ENCODE measurements at places on chromosomes 6 and 20. TPM values are rescaled to one million over a fixed set of nuclear protein-coding genes. Genes with fewer than 3 reads are reported as not detected.

- no peak for DNase-seq
These were observed at the start of gene IPCEF1 for GRCh38 chr6:154356690-154357089. TSS of gene IPCEF1 (minus strand) at chr6:154356803. CDS start at chr6:154265947, 90,856 bp downstream.

DNA sequence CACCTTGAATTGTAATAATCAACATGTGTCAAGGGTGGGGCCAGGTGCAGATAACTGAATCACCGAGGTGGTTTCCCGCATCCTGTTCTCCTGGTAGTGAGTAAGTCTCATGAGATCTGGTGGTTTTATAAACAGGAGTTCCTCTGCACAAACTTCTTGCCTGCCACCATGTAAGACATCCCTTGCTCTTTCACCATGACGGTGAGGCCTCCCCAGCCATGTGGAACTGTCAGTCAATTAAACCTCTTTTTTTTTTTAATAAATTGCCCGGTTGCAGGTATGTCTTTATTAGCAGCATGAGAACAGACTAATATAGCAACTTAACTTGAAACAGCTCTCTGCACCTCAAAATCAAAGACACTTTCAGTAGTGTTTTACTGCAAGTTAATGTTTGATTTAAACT, 121.6 kb downstream of the OGFRL1 start:
- DNase-seq = no peak

DNA sequence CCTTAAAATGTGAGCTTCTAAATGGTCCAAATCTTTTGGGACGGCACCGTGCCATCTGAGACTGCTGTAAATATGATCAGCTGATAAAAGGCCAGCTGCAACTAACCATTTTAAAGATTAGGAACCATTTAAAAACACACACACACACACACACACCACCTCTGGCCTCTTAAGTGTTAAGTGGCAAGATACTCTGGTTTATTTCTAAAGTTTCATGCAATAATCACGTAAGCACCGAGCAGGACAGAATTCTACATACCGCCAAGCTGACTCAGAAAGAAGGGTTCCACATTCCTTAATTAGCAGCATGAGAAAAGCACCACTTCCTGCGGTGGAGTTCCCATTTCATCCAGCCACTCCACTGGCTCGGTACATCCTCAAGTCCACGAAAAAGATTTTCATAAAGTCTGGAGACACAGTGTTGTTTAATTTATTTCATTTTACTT, 17.8 kb upstream of the ZNF217 start:
- no peak for DNase-seq

- no peak for DNase-seq
These were observed 114.5 kb downstream of the SLC22A3 start for GRCh38 chr6:160462551-160463109.

DNA sequence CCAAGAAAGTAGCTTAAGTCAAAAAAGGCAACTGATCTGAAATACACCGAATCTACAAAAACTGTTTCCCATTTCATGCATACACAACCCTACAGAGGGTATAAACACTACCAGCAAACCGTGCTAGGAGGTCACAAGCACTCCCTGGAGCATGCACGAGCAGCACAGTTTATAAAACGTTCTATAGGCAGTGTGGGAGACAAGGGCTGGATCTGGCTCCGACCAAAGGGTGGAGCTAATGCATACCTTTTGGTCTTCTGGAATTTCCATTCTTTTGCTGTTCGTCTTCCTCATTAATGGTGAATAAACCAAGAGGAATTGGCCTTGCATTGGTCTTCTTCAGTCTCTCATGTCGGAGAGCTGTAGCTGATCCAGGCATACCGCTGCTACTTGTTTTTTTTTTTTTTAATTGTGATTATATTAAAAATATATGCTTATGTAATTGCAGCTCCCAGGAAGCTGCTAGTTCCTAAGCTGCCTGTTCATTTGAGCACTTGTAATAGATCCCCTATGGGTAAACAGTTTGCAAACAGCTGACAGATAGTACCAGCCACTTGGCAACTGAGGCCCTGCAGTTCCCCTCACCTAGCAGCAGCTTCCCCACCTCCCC, 24.5 kb downstream of the MAP7 start:
- DNase-seq = no peak

DNA sequence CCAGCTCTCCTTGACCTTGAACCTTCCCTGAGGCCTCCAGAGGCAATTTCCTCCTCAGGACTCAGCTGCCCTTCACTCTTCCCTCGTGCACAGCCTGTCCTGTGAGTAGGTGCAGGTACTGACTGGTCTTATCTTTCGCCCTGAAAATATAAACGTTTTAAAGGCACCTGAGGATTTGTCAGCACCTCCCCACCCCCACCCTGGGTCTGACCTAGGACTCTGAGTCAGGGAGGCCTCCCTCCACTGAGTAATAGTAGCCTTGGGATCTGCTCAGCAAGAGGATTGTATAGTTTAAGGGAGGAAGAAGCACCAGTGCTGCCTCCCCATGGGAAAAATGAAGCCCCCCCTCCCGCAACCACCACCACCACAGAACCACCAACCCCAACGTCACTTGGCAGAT, 54.6 kb downstream of the PPARD start:
- no peak for DNase-seq

DNA sequence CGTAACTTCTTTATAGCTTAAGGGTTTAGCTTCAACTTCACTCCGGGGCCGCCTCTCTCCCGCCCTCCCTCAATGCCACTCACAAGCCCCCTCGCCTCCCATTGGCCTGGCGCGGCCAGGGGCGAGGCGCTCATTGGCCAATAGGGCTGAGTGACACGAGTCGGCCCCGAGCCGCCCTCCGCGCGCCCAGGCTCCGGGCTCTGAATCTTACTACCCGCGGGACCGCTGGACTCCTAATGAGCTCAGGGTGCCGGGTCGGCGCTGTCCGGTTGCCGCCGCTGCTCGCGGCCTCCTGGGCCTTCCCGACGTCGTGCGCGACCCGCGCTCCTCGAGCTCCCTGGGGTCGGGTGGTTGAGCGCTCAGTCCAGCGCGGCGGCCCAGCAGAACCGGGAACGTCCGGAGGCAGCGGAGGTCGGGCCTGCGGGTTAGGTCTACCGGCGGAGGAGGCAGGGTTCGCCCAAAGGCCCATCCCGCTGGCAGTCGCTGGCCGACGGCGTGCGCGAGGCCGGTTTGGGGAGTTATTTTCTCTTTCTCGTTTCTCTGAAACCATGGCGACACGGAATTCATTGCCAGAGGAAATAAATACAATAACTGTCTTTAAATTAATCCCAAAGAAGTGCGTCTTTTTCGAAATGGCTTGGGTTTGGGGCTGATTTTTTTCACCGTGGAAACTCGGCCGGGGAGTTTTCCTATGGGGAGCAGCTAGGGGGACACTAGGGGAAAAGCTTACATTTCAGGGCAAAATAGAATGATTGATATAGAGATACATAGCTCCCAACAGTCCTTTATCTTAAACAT, at the start of gene SIM1:
Gene SIM1, minus strand, starts transcription at position 19 of the 798 bp plus-strand sequence. CDS start 1,453 bp downstream, outside the sequence.
- DNase-seq = peak; percentile 43

DNA sequence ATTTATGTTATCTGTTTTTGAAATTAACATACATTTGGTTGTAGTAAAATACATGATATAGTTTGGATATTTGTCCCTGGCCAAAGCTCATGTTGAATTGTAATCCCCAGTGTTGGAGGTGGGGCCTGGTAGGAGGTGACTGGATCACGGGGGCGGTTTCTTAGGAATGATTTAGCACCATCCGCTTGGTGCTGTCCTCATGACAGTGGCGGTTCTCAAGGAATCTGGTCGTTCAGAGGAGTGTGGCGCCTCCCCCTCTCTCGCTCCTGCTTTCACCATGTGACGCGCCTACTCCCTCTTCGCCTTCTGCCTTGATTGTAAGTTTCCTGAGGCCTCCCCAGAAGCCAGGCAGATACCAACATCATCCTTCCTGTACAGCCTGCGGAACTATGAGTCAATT, 29.0 kb downstream of the CTCFL start:
- no peak for DNase-seq

DNA sequence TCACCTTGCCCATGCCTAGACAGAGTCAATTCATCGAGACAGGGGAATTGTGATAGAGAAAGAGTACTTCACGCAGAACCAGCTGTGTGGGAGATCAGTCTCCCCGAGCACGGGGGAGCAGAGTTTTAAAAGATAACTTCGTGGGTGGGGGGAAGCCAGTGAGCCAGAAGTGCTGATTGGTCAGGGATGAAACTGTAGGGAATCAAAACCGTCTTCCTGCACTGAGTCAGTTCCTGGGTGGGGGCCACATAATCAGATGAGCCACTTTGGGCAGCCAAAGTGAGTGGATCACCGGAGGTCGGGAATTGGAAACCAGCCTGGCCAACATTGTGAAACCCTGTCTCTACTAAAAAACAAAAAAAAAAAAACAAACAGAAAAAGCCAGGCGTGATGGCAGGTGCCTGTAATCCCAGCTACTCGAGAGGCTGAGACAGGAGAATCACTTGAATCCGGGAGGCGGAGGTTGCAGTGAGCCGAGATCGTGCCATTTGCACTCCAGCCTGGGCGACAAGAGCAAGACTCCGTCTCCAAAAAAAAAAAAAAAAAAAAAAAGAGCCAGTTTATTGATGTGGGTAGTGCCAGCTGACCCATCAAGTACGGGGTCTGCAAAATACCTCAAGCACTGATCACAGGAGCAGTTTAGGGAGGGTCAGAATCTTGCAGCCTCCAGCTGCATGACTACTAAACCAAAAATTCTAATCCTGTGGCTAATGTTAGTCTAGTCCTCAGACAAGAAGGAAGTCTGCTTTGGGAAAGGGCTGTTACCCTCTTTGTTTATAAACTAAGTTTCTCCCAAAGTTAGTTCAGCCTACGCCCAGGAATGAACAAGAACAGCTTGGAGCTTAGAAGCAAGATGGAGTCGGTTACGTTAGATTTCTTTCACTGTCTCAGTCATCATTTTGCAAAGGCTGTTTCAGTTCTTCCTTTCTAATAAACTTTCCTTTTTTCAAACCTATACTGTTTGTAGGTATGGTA, 3.9 kb upstream of the TRIM39 start:
- no peak for DNase-seq

- DNase-seq = no peak
These were observed 1.2 kb upstream of the TMEM181 start for GRCh38 chr6:158558415-158559306.

- DNase-seq = no peak
These were observed 251.6 kb downstream of the KCNQ5 start for GRCh38 chr6:72873433-72873832.

GRCh38 chr6:129476810-129477209, 233.2 kb downstream of the ARHGAP18 start:
- no peak for DNase-seq

DNA sequence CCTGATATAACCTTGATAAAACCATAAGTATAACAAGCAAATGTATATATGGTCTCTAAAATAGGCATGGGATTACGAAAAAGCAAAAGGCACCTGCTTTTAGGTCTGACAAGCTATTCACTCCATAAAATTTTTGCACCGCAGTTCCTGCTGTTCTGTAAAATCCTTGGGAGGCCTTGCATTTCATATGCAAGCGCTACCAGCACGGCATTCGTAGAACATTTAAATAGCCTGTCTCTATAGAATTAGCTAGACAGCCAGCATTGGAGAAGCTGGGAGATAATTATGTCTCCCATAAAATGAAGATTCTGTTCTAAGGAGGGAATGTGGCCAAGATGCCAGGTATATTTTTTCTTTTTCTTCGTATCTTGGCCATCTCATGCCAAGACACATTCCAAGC, 64.5 kb upstream of the ATXN1 start:
- DNase-seq = no peak

DNA sequence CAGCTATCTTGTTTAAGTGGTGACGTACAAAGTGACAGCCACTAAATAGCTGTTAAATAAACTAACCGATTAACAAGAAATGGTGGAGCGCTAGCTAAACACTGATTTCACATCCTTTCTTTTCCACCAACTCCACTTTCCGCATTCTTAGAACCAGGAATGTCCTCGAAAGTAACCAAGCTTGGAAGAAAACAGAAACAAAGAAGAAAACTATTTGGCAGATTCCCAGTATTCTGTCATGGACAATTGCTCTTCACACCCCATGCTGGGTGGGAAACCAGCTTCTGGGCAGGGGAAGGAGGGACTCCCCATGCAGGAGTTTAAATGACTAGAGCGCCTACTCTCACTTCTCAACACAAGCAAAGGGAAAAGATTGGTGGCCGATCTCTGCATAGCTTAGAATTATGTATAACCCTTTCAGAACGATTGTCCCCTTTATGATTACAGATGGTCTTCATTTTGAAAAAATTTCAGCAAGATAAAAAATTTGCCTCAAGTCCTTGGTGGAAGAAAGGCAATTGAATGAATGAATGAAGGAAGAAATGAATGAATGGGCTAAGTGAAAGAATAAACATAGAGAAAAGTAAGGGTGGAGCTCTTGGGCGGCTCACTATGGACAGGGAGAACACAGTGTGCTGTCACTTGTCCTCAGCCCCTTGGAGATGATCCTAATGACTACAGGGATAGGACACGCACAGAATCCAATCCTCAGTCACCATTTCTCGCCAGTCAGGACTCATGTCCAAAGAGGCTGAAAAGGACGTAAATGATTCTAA, 148.7 kb upstream of the NEDD9 start:
- no peak for DNase-seq

GRCh38 chr20:63186528-63187316, 29.2 kb downstream of the YTHDF1 start:
- DNase-seq = no peak

DNA sequence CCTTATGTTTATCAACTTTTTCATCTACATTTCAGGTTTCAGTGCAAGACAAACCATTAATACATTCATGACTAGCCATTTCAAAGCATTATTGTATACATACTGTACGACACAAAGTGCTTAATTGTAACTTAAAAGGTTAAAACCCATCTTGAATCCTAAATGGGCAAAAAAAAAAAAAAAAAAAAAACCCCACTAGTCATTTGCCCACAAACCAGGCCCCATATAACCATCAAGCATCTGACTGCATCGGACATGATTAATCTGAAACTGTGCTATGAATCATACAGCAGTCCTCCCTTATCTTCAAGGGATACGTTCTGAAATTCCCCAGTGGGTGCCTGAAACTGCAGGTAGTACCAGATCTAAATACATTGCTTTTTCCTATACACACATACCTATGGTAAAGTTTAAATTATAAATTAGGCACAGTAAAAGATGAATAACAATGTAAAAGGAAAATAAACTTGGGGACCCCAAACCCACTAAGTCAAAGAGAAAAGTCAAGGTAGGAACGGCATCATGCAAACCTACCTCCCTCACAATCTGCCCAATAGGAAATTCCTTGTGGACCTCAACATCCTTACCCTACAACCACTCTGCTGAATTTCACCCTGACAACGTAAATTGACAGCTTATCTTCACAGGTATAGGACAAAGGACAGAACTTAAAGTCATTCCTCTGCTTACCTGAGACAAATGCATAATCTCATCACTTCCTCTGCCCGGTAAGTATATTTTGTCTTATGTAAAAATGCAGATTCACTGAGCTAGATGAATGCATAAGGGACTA, 14.3 kb downstream of the B4GALT5 start:
- DNase-seq = no peak

HTR1B gene
- not detected for total RNA-seq

SIRPB2 gene
- total RNA-seq = 0.78 TPM

AGER gene
- 2.7 TPM for total RNA-seq

SLC26A8 gene
- total RNA-seq = 0.11 TPM

LGSN gene
- not detected for total RNA-seq

F13A1 gene
- 20.6 TPM for total RNA-seq

HMGCLL1 gene
- total RNA-seq = 0.40 TPM

KIAA0408 gene
- total RNA-seq = 1.1 TPM

Data from heart right ventricle (tissue), 16 donors.